ENCODE measurements at places on chromosomes 4 and X.

DNA sequence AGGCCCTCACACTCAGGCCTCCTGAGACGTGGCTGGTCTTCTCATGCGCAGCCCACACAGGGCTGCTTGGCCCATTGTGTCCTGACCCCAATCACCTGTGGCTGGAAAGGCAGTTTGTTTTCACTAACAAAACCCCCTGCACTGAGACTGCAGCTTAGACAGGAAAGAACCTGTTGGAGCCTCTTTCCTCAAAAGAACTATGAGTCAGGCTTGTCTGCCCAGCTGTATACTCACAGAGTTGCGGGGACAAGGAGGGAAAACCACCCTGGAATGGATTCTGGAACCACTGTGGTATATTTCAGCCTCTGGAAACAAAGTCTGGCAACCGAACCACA, 5.2 kb upstream of the TMEM156 start:
- DNase-seq: no peak

- DNase-seq: no peak
Measured at GRCh38 chrX:120365320-120365719, 3.4 kb downstream of the ATP1B4 start.

- DNase-seq: no peak
Measured at GRCh38 chr4:4980621-4981230, 38.5 kb downstream of the CYTL1 start.

GRCh38 chr4:98625399-98625798, 33.0 kb downstream of the TSPAN5 start:
- no peak for DNase-seq

- no peak for DNase-seq
Measured at GRCh38 chr4:184528051-184528450, 53.7 kb upstream of the IRF2 start.

DNA sequence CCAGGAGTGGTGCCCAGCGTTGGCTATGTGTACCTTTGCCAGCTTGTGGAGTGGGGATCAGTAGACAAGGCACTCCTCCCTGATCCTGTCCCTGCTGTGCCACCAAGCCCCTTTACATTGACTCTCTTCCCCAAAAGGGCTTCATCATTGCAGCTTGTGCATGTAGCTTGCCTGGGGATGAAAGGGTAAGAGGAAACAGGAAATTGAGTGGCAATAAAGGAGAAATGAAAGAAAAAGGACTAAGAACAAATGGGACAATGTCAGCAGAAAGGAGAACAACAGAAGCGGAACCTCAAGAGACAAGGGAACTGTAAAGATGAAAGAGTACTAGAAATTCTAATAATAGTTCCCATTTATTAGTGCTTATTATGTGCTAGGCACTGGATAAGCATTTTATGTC, 8.7 kb upstream of the IL13RA1 start:
- no peak for DNase-seq

DNA sequence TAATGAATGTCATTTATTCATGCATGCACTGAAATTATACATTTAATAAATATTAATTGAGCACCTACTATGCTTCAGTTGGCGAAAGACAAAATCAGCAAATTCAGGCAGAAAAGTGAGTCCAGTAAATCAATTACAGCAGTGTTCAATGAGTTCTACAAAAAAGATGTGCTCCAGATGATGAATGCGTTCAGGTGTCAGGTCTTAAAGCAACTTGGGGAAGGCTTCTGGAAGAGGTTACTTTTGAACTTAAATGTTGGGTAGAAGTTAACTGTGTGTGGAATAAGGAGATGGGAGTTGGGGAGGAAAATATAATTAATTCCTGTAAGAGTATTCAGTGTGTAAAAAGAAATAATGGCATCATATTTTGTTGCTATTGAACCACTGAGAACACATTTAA, 79.0 kb downstream of the SLC7A11 start:
- no peak for DNase-seq

DNA sequence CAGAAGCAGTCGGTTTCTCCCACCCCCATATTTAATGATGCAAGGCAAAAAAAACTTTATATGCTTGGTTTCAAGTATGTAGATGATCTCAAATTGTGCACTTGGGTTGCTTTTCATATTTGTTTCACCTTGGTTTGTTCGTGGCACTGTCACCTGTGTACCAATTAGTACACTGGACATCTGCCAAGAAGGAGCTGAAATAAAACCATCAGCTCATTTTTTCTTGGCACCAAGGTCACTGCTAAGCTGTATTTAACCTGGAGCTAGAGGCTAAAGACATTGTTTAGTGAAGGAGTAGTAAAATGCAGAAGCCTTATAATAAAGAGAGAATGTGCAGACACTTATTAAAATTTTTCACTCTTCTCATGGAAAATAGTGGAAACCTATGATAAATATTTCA, 430.8 kb downstream of the ARHGAP24 start:
- DNase-seq: no peak

Measured in DMS 273 treated with DMSO at 0.1 percent for 48 hours (cell line).